ENCODE measurements at places on chromosomes 6 and 20.

DNA sequence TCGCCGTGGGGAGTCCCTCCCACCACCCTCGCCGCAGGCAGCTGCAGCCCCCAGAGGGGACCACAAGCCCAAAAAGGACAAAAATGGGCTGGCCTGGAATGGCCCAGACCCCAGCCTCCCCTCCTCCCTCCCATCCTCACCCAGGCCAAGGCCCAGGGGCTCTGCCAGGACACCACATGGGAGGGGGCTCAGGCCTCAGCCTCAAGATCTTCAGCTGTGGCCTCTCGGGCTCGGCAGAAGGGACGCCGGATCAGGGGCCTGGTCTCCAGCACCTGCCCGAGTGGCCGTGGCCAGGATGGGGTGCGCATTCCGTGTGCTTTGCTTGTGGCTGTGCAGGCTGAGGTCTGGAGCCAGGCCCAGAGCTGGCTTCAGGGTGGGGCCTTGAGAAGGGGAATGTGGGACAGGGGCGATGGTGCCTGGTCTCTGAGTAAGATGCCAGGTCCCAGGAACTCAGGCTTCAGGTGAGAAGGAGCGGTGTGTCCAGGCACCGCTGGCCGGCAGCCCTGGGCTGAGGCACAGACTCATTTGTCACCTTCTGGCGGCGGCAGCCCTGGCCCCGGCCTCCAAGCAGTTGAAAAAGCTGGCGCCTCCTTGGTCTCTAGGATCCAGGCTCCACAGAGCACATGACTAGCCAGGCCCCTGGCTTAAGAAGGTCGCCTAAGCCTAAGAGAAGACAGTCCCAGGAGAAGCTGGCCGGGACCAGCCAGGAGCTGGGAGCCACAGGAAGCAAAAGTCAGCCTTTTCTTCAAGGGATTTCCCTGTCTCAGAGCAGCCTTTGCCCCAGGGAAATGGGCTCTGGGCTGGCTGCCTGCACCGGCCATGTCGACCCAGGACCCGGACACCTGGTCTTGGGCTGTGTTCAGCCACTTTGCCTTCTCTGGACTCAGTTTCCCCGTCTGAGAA is 35.2 kb upstream of the MRGBP start:
- no peak for DNase-seq

DNA sequence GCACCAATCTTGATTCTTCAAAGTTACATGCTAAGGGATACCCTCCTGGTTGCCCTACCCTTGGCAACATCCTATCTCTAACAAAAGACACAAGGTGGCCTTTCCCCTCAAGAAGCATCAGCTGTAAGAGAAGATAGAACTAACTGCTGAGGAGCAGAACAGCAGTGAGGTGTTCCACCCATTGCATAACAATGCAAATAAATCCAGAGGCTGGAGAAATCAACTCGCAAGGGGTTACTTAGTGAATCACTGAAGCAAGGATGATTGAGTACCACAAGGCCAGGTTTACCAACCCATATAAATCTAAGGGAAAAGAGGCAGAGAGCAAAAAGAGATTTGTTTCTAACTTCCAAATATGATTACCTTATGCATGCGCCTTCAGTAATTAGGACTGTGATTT is 36.7 kb downstream of the F13A1 start:
- no peak for DNase-seq

DNA sequence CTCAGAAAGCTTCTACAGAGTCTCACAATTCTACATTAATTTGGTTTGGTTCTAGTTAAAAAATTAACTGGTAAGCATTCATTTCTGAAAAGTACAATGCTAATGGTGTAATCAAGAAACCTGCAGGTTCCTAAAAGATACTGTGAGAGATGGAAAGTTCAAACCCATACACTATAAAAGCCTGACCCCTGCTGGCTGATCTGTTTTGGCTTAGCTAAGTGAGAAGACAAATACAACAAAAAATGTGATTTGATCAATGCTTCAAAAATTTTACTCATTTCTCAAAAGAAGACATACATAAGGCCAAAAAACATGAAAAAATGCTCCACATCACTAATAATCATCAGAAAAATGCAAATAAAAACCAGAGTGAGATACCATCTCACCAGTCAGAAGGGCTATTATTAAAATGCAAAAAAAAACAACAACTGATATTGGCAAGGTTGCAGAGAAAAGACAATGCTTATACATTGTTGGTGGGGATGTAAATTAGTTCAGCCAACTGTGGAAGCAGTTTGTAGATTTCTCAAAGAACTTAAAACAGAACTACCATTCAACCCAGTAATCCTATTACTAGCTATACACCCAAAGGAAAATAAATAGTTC is 102.8 kb downstream of the MOXD1 start:
- peak; percentile 7 for DNase-seq

DNA sequence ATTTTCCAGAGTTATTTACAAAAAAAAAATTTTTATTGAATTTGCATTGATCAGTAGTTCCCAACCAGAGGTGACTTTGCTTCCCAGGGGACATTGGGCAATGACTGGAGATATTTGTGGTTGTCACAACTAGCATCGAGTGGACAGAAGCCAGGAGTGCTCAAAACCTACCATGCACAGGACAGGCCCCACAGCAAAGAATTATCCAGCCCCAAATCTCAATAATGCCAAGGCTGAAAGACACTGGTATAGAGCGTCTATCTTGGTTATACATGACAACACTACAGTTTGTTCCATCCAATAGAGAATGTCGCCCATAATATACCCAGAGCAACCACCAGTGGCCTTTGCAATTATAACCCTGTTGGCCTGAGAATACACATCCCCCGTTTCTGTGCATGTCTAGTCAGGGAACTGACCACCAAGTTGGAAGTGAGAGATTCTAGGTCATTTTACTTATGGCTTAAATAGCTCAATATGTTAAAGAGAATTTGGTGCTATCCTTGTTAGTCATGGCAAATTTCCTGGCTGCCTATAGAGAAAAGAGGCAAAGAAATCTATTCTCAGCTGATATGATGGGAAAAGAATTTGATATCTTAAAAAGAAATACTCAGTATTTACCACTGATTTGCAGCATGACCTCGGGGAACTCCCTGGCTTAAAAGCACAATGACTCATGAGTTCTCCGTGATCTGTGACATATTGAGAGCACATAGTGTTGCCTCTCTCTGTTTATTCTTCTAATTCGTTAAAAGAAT is 76.0 kb upstream of the ADTRP start:
- no peak for DNase-seq

DNA sequence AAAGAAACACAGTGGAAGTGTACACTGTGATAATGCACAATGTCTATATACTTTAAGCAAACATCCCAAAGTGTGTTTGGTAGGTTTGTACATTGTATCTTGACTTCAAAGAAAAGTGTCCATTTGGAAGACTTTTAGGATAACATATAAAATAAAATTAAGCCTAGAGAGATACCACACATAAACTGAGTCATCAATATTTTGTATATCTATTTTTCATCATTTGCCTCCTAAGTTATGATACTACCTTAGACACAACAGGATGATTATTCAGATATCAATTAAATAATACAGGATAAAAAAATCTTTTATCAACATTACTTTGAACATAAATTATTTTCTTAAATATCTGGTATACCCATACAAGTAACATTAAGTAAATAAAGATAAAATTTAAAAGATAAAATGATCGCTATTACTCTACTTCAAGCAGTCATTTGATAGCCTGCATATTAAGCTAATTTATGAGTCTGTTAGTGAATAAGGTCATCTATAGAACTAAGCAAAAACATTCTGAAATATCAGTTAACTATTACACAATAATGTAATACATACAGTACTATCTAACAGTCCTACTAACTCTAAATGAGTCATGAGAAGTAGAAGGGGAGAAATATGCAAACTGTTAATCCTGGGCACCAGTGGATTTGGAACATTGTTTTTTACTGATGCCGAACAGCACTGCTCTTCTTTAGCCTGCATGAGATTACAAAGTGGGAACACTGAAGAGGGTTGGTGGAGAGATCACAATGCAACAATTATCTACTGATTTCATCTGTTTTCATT is 158.4 kb upstream of the SIM1 start:
- DNase-seq = no peak

DNA sequence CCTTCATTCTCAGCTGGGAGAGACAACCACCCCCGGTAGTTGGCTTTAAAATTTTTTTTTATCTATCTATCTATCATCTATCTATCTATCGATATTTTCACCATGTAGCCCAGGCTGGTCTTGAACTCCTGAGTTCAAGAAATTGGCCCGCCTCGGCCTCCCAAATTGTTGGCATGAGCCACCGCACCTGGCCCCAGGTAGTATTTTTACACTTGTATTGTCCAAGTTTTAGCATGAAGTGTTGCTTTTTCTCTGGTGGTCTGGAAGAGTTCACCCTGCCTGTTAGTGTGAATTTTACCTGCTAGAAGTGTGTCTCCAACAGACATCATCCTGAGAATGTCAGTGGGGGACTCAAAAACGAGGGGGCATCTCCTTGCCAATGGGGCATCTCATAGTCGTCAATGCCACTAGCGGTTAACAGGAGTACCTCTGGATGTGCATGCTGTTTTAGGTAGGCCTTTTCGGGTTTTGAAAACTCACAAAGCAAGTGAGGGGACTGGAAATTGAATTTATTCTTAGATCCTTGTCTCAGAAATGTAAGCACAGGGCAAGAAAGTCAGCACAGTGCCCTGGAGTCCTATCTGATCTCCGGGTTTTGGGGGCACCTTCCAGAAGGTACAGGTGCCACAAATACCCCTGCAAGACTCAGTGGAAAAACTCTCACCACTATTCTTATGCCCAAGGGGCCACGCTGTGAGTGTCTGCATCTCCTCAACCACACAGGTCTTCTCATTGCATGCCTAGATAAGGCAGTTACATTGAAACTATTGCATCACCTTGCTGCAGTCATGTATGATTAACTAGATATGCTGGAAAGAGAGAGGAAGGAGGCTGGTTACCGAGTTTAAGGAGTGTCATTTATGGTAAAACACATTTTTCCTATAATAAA is 37.1 kb downstream of the TNFAIP3 start:
- DNase-seq = no peak

DNA sequence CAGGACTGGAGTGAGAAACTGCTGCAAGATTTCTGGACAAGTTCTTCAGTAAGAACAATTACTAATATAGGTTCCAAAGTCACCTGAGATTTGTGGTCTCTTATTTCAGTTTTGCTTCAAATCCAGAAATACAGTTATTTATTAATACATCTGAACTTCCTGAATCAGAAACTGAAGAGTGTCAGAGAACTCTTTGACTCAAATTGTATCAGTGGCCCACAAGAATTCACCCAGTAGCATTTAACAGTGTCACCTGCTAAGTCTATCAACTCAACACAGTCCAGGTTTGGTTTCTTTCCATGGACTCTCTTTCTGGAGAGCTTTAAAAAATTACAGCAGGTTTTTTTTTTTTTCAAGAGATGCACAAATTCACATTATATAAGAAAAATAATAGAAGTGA is 18.8 kb upstream of the NHSL1 start:
- DNase-seq = no peak

DNA sequence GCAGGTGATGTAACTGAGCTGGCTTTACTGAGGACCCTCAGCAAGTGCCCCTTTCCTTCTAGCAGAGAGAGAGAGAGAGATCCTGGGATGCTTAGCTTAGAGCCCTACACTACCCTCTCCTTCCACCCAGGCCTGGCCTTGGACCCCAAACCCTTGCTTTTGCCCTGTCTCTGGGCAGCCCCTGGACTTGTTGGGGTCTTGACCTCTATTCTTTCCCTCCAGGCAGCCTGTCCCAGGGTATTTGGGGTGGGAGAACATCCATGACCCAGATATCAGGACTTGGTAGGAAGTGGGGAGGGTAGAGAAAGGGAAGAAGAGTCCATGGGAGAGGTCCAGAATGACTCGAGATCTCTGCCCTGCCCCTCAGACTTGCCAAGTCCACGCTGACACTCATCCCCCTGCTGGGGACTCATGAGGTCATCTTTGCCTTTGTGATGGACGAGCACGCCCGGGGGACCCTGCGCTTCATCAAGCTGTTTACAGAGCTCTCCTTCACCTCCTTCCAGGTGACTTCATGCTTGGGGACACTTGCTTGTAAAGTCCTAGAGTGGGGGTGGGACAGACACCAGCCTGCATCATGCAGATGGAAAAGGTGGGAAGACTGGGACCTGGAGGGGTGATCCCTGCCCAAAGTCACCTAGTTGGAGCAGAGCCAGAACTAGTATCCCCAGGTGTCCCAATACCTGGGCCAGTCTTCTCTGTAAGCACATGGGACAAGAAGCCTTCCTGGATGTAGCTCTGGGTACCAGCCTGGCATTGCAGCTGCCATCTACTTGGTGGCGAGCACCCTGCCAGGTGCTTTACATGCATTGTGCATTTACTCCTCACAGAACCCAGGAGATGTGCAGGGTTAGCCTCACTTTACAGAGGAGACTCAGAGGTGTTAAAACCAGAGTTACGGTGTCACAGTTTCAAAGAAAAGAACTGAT is 30.9 kb downstream of the GLP1R start:
- no peak for DNase-seq

GRCh38 chr6:14066782-14067406 is 50.7 kb upstream of the CD83 start:
- peak; percentile 76 for DNase-seq

DNA sequence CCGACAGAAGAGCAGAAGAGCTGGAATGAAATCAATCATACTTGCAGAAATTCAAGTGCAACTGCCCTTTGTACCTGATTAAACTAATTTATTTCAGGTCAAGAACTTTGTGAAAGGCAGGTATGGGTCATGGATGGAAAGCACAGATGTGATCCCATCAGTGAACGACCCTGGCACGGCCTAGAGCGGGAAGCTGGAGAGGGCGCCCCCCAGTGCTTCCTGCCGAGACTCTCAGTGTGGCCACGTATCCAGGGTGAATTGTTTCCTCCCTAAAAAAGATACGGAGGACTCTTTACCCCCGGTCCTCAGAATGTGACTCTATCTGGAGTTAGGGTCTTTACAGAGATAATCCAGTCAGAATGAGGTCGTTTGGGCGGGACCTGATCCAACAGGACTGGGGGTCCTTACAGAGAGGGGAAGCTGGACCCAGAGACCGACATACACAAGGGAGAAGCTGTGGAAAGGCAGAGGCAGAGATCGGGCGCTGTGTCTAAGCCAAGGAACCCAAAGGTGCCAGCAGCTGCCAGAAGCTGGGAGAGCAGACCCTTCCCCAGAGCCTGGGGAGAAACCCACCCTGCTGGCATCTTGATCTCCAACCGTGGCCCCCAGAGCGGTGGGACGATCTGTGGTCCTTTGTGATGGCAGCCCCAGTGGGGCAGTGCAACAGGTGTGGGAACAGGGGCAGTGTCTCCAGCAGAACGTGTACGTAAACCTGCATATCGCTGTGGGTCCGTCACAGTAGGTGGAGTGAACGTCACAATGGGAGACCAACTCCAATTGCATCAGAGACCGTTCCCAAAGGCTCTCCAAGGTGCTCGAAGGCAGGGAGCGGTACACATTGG is 91.9 kb downstream of the TAF4 start:
- DNase-seq = no peak

GRCh38 chr6:15790116-15790515 is 127.3 kb upstream of the DTNBP1 start:
- DNase-seq = no peak

- no peak for DNase-seq
These were observed 231.2 kb upstream of the ARID1B start for GRCh38 chr6:156545931-156546330.

- DNase-seq = peak; percentile 15
These were observed 2.7 kb upstream of the ABHD16B start for GRCh38 chr20:63858393-63859165.

DNA sequence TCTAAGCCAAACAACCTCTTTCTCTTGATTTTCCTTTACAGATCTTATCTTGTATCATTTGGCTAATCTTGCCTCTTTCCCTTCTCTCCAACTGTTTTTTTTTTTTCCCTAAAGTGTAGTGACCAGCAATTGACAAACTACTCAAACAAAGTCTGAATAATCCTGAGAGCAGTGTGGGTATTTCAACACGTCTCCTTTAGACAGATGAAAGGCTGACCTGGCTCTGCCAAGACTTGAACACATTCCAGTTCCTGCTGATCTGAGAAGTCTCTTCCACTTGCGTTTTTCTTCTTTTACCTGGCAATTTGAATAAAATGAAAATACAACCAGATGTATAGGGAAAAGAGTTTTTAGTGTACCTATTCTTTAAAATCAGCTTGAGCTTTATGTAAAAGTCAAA is 168.4 kb downstream of the GJA10 start:
- no peak for DNase-seq

Data from COR-L47 (cell line).